ENCODE measurements at places on chromosomes 5 and 9.

DNA sequence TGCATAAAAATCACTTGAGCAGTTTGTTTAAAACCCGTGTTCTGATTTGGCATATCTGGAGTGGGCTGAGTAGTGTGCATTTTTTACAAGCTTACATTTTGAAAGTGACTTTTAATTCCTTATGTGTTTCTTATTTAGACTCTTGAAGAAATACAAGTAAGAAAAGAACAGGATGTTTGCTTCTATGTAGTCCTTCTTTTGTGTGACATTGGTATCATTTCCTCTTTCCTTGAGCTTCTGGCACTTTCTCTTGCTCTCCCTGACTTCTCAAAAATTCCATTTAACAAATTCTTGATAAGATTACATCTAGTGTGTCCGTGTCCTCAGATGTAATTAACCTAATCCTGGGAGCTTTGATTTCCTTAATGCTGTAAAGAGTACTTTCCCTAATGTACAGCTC lies 12.5 kb downstream of the GARNL3 start:
- no peak for DNase-seq

DNA sequence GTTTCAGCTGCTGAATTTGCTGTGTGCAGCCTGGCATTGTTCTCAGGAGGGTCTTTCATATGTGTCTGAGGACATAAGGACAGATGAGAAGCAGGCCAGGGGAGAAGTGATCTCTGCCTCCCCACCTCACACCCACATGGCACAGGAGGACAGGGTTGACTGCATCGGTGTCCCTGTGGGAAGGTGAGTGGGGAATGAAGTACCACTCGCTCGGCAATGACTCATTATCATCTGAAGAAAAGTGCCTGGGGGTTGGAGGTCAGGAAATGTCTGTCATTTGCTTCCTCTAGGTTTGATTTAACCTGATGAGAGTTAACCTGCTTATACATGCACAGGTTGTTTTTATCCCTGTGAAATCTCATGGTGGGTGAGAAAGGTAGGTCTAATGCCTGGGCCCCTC lies 195.0 kb downstream of the GADD45G start:
- no peak for DNase-seq

DNA sequence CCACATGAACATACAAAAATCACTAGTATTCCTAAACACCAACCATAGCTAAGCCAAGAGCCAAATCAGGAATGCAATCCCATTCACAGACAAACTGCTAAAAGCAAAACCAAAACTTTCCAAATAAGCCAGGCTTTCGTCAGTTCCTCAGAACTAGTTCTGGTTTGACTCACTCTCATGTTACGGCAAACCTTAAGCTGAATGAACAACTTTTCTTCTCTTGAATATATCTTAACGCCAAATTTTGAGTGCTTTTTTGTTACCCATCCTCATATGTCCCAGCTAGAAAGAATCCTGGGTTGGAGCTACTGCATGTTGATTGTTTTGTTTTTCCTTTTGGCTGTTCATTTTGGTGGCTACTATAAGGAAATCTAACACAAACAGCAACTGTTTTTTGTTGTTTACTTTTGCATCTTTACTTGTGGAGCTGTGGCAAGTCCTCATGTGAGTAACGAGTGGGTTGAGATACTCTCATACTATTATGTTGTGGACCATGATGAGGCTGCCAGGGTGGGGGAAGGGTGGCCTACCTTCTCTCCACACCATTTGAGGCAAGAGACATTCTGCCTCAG lies at the start of gene PDCD1LG2:
Gene PDCD1LG2, plus strand, starts transcription at position 172 of the 572 bp plus-strand sequence. CDS start 12,016 bp downstream, outside the sequence.
- DNase-seq, result peak; percentile 73

GRCh38 chr5:138490648-138491283 lies 25.5 kb downstream of the EGR1 start:
- DNase-seq, result no peak

DNA sequence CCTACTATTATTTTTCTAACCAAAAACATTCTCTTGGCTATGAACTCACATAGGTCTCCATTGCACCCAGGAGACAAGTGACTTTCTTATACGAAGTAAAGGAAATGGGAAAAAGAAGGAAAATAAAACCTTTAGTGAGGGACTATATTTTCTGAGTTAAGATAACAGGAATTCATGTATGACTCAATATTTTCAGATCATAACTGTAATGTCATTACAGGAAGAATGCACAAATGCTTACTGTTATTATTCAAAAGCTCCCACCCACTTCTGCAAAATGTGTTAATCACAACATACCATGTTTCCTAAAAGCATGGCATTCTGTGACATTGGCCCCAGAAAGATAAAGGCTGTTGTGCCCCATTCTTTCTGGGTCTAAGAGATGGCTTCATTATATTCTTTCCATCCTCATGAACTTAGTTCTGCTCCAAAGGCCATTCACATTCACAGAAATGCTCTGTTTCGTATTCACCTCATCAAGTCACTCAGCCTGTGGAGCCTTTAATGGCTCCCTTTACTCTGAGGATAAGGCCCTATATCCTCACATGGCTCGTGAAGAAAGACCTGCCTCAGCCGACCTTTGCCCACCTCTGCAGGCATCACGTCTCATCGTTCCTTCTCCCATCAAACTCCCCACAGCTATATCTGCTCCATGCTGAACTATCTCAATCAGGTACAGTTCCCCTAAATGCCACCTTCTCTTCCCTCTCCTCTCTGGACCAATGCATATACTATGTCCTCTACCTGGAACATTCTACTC lies 77.0 kb downstream of the ABCA1 start:
- DNase-seq, result peak; percentile 35

DNA sequence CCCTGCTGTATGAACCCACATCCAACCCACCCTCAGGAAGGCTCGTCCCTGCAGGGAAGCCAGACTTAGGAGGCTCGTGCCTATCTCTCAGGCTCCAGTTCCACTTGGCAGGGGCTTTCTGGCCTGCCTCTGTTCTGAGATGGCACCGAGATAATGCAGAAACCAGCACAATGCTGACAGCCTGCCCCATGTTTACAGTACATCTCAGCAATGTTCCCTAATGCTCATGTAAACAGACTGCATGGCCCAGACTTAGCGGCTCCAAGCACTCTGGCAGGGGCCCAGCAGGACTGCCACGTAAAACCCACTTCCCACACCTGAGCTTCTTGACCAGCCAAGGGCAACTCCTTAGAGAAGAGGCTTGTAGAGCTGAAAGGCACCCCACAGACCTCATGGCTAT lies 499.5 kb upstream of the BRINP1 start:
- DNase-seq, result no peak

DNA sequence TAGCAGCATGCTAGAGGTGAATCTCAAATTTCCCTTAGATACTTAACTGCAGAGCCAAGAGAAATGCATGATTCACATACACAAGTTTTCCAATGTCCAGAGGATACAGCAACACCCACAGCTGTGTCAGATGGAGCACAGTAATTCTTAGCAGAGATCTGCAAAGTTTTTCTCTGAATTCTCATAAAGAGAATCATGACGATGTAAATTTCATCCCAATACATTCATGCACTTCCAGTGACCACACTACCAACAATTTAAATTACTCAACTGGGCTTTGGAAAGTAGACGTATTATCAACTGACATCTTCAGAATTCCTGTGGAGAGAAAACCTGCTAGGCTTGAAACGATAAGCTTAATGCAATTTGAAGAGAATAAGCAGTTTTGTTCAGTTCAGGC lies 378.8 kb upstream of the TLE4 start:
- no peak for DNase-seq

- no peak for DNase-seq
Measured at GRCh38 chr9:136860933-136861873, 4.9 kb downstream of the EDF1 start.

All from LHCN-M2 (cell line).